Stimulated activated CD4-positive, alpha-beta T cell treated with anti-CD3 and anti-CD28 coated beads, Interleukin-4, amount 100 ng/mL, for 48 hours (primary cell): ENCODE measurements at places on chromosomes 11 and 22.
A peak's percentile ranks its signal among the peaks of the same experiment; 100 is the strongest.

- DNase-seq, result no peak
These were observed 19.6 kb upstream of the OR8D2 start for GRCh38 chr11:124339396-124340141.

- DNase-seq, result no peak
These were observed 8.7 kb downstream of the UBASH3B start for GRCh38 chr11:122664188-122664587.

DNA sequence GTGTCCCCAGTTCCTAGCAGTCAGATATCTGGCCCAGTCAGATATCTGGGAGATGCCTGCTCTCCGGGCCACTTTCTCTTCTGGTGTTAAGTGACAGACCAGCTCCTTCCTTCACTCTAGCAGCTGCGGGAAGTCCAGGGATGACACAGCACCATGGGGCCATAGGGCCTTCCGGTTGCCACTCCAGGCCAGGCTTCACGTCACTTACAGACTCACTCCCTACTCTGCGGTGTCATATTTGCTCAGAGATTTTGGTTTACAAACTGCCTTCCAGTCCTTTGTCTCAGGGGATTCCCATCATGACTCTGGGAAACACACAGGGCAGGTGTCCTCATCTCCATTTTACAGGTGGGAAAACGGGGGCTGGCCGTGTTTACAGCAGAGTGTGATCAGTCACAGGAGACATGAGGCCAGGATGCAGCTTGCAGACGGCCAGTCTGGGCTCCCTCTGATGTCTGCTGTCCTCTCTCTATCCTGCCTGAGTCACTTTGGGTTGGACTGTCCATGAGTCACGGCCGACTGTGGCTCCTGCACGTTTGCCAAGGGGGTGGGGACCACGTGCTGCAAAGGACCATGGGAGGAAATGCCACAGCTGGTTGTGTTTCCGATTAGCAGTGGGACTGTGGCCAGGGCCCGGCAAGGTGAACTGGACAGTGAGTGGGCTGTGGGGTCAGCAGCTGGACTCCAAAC, 8.2 kb upstream of the TBC1D22A start:
- no peak for DNase-seq

DNA sequence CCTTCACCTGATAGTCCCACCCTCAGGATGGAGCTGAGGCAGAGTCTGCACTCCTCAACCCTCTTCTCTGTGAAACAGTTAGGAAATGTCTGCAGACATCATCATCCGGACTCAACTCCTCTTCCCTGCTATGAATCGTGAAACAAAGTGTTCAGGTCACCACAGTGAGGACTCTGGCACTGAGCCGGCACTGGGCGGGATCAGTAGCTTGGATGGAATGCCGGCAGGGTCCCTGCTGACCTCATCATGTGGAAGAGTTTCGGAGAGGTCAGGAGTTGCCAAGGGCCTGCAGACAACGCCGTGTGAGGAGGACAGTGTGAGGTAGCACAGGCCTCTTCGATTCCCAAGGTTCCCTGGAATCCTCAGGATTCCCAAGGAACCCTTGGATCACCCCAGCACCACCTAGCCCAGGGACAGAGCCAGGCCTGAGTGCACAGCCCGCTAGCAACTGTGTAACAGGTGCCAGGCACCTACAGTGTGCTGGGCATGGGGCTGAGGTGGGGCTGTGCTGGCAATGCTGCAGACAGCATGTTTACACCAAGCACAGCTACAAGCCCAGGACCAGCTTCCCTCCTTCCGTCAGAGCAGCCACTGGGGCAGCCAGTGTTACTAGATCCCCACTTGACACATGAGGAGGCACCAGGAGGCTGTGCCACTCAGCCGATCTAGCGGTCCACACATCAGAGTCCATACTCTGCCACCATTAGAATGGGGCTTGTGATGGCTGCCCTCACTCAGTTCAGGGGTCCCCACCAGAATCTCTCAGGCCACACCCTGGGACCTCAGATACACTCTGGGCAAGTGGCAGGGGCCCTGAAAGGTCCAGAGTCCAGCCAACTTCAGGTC, 693 bp upstream of the LINC01488 start:
- no peak for DNase-seq

DNA sequence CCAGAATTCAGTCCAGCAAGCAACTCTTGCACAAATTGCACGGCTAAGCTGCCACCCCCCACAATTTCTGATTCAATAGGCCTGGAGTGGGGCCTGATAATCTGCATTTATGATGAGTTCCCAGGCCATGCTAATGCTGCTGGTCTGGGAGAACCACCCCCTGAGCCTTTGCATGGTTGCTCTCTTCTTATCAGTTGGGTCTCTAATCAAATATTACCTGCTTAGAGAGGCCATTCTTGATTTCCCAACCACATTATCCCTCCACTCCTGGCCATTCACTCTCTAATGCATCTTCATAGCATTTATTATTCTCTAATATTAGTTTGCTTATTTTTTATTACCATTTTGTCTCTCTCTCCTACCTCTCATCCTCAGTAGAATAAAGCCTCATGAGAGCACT, 99.5 kb downstream of the NAV2 start:
- no peak for DNase-seq

- DNase-seq, result peak; percentile 45
These were observed 26.7 kb upstream of the TOLLIP start for GRCh38 chr11:1335811-1336761.

DNA sequence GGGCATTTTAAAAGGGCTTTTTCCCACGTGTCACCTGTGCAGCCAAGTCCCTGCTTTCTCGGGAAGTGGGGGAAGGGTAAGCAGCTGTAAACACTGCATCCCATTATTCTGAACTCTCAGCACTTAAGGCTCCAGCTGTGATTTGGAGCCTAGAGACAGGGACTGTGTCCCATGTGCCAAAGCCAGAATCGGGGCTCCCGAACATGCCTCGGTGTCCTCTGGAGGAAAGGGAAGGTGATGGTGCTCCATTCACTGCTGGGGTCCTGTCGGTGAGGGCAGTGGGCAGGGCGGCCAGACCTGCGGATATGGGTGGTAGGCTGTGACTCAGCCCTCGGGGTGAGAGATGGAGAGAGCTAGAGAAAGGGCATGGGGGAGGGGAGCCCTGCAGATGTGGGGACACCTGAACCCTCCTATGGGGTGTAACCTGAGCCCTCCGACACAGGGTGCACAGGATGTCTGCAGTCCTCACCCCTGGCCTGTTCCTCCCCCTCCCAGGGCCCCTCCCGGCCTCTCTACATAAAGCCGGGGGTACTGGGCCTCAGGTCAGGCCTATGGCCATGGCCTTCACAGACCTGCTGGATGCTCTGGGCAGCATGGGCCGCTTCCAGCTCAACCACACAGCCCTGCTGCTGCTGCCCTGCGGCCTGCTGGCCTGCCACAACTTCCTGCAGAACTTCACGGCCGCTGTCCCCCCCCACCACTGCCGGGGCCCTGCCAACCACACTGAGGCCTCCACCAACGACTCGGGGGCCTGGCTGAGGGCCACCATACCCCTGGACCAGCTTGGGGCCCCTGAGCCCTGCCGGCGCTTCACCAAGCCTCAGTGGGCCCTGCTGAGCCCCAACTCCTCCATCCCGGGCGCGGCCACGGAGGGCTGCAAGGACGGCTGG, 31.8 kb downstream of the CAPN1 start:
- DNase-seq, result no peak

DNA sequence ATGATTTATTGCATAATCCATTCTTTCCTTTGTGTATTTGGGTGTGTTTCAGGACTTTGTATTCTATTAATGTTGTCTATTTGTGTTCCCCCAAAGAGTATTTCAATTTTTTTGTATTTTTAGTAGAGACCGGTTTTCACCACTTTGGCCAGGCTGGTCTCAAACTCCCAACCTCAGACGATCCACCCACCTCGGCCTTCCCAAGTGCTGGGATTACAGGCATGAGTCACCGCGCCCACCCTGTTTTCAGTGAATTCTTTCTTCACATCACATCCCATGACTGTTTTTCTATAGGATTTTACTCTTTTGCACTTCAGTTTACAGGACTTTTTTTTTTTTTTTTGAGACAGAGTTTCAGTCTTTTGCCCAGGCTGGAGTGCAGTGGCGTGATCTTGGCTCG, 46.3 kb downstream of the RBX1 start:
- DNase-seq, result no peak

DNA sequence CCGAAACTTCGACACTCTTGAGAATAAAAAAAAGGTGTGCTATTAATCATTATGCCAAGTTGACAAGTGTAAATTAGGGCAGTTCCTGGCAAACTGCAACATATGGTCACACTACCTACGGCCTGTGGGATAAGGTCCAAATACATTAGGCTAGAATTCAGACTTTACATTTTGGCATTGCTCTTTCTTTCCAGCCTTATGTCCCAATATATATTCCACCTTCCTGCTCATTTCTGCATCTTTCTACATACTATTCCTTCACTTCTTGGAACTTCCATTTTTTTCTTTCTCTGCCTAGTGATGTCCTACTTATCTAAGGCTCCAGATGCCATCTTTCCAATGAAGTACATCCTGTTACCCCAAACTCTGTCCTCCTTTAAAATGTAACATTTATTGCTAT, 577.2 kb downstream of the LRRC4C start:
- DNase-seq, result no peak

GRCh38 chr11:69593851-69594250, 47.1 kb upstream of the CCND1 start:
- DNase-seq, result no peak

DNA sequence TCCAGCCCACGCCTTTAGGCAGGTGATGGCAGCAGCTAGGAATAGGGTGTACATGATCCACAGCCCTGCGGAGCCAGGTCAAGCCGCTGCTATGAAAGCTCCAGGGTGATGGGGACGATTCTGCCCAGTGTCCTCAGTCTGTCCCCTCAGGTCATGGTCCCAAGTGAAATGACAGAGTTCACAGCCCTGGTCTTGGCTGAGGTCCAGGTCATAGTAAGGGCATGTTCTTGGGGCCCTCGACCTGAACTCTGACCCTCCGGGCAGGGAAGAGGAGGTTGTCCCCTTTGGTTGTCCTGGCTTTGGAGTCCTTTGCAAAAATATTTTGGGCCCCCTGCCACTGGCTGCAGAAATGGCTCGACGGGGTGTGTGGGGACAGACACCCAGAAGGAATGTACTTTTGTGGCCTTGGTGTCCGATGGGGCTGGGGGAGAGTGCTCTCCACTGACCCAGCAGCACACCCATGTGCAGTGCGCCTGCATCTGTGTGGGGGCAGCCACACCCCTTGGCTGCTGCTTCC, 7.3 kb downstream of the C22orf31 start:
- no peak for DNase-seq

GRCh38 chr11:76708972-76709660, 38.6 kb upstream of the LRRC32 start:
- DNase-seq, result no peak

DNA sequence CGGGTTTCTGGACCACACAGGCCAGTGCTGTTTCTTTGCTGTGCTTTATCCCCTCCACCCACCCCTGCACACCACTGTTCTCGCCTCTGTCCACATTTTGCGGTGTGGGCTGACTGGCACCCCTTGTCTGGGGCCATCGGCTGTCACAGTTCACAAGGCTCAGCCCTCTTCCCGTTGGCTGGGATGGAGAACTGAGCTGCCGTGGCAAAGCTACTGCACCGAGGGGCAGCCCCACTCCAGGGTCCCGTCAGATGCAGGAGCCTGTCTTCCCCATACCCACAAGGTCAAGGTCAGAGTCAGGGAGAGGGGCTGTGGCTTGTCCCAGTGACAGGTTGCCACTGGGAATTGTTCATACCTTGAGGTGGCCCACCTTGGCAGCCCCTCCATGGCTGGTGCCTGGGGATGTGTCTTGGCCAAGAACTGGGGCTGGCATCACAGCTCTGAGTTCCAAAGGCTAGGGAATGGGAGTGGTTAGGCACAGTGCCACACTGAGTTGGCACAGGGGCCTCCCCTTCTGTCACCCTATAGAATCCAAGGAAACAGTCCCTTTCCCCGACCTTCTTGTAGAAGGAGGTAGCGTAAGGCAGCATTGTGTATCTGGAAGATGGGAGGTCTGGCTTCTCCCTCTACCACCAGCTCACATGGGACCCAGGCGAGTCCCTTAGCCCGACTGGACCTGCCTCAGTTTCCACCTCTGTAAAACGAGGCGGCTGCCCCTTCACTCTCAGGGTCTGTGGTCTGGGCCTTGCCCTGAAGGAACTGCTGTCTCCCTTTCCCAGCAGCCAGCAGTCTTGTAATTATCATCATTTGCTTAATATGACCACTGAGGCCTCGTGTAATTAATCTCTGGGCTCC, 3.4 kb downstream of the GRK2 start:
- no peak for DNase-seq

- peak; percentile 15 for DNase-seq
These were observed at the start of gene PHF21B for GRCh38 chr22:45009606-45010531. Gene PHF21B, minus strand, starts transcription at chr22:45010005. Its CDS starts 456 bp downstream, at chr22:45009549.

GRCh38 chr11:33296695-33297094, 39.5 kb downstream of the HIPK3 start:
- no peak for DNase-seq

DNA sequence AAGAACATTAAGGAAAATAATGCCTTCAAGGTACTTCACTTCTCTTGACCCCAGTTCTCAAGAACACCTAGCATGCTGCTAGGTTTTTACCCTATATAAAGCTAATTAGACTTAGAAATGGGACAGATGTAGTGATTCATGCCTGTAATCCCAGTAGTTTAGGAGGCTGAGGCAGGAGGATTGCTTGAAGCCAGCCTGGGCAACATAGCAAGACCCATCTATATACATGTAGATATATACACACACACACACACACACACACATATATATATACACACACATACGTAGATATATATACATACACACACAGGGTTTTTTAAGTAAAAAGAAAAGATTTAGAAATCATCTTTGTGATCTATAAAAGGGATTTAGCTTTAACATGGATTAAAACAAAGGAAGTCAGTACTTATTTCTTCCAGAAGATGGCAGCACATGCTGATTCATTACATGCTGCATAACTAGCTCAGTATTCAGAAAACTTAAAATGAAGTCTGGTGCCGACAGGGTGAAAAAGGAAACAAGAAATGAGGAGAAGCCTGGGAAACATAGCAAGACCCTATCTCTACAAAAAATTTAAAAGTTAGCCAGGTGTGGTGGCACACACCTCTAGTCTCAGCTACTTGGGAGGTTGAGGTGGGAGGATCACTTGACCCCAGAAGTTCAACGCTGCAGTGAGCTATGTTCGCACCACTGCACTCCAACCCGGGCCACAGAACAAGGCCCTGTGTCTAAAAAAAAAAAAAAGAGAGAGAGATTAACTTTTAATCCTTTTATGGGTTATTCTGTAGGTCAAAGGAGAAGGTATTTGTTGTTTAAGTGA, 28.5 kb upstream of the RBX1 start:
- no peak for DNase-seq

GRCh38 chr11:122804796-122805195, 33.5 kb upstream of the CRTAM start:
- DNase-seq, result no peak

- no peak for DNase-seq
These were observed 29.5 kb upstream of the ZBED5 start for GRCh38 chr11:10887307-10887706.
